Glutamatergic neuron (in vitro differentiated cells): ENCODE measurements at places on chromosomes 6 and 20. TPM values are rescaled to one million over a fixed set of nuclear protein-coding genes. Genes with fewer than 3 reads are reported as not detected.

- H3K27ac ChIP-seq, result peak overlapping the region; percentile 46
- H3K4me1 ChIP-seq, result peaks cover 18% of the 10 kb centered on the region
- DNase-seq, result no peak
- no peaks in the 10 kb centered on the region for H3K27me3 ChIP-seq
- H3K36me3 ChIP-seq, result no peaks in the 10 kb centered on the region
These were observed 16.8 kb upstream of the KCNK16 start for GRCh38 chr6:39339096-39339867.

The ACSS1 gene
- not detected for total RNA-seq

The TMEM151B gene
- total RNA-seq, result 51.3 TPM

DNA sequence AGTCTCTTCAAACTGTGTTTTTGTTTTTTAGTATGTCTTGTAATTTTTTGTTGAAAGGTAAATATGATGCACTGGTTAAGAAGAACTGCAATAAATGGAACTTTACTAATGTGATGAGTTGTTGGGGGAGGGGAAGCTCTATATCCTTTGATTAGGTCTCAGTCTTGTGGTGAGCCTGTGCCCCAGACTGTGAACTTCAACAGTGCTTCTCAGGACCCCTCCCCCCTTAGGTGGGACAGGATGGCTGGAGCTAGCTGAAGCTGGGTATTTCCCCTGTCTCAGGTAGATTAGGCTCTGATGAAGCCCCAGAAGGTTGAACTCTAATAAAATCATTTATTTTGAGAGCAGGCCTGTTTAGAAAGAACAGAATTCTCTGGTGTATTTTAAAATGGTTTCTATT is 31.4 kb upstream of the TASP1 start:
- no peak overlapping the region for H3K4me3 ChIP-seq
- no peak for DNase-seq
- H3K27me3 ChIP-seq, result no peaks in the 10 kb centered on the region
- H3K27ac ChIP-seq, result no peak overlapping the region

GRCh38 chr6:155417454-155417853 is 38.2 kb downstream of the NOX3 start:
- H3K27ac ChIP-seq, result no peak overlapping the region
- no peaks in the 10 kb centered on the region for H3K4me1 ChIP-seq
- no peaks in the 10 kb centered on the region for H3K36me3 ChIP-seq
- no peak overlapping the region for H3K4me3 ChIP-seq
